ENCODE measurements at places on chromosomes 13 and 19.
A peak's percentile ranks its signal among the peaks of the same experiment; 100 is the strongest.

DNA sequence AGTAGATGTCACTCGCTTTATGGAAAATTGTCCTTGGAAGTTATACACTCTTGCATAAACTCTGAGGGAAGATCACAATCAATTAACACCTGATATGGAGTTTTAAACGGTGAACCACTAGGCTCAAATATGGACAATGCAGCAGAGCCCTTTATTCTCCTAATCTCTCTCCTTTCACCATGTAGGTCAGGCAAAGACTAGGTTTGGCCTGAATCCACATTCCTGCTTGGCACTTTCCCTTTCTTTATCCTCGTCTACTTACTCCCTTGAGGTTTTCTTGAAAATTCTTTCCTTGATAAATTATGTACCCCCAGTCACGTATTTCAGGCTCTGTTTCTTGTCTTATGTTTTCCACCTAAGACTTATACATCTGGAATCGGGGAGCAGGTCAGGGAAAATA is 751.7 kb downstream of the DACH1 start:
- DNase-seq = no peak

DNA sequence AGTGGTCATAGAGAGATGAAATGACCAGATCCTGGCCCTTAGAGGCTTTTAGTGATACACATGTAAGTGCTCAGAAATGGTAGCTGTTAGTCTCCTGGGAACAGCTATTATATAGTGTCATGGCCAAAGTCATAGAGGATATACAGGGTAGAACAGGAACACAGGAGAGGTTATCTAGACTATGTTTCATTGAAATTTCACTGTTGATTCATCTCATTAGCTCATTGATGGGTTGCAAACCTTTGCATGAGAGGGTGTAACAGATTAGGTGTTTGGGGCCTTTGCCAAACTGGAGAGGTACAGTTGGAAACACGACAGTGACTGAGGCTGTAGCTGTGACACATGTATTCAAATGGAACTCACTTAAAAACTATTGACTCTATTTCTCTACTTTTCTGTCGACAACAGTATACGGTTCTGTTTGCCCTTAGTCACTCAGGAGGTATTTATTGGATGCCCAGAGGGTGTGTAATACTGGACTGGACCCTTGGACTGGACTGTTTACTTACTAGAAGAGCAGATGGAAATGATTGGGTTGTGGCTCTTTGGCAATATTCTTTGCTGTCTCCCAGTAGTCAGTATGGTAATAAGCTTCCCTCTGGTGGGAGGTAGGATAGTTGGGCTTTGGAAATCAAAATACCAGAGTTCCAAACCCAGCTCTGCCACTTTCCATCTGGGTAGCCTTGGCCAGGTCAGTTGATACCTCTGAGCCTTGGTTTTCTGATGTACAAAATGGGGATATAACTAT is 29.8 kb downstream of the ARHGAP35 start:
- no peak for DNase-seq

- no peak for DNase-seq
These were observed 474.2 kb upstream of the SLC10A2 start for GRCh38 chr13:103540382-103540765.

- DNase-seq = no peak
These were observed 369.2 kb downstream of the GPC5 start for GRCh38 chr13:91767651-91768050.

- DNase-seq = no peak
These were observed 4.6 kb downstream of the CBARP start for GRCh38 chr19:1233115-1233667.

DNA sequence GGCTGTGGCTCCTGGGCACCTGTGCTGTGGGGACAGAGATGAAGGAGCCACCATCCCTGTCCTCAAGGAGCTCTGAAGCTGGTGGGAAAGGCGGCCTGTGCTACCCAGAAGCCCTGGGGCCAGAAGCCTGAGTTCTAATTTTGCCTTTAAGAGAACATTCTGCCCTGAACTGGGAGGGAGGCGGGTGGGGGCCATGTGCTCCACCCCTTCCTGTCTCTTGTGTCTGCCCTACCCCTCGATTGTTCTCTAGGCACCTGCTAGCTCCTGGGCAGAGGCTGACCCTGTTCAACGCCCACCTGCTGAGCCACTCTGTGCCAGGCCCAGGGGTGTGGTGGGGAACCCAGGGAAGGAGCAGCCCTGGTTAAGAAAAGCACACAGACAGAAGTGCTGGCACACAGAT is 5.9 kb downstream of the TRAPPC6A start:
- DNase-seq = no peak

GRCh38 chr19:1384478-1385110 is 887 bp downstream of the NDUFS7 start:
- no peak for DNase-seq

GRCh38 chr13:20998649-20999415 is 62.6 kb downstream of the LATS2 start:
- DNase-seq = no peak

- no peak for DNase-seq
These were observed 5.3 kb upstream of the ACTN4 start for GRCh38 chr19:38642176-38642575.

- DNase-seq = no peak
These were observed 598.7 kb upstream of the KLF12 start for GRCh38 chr13:74732736-74733385.

GRCh38 chr13:41312176-41312500 is 1.1 kb downstream of the NAA16 start:
- DNase-seq = no peak

GRCh38 chr13:114140131-114140905 is 7.9 kb upstream of the RASA3 start:
- DNase-seq = peak; percentile 34

DNA sequence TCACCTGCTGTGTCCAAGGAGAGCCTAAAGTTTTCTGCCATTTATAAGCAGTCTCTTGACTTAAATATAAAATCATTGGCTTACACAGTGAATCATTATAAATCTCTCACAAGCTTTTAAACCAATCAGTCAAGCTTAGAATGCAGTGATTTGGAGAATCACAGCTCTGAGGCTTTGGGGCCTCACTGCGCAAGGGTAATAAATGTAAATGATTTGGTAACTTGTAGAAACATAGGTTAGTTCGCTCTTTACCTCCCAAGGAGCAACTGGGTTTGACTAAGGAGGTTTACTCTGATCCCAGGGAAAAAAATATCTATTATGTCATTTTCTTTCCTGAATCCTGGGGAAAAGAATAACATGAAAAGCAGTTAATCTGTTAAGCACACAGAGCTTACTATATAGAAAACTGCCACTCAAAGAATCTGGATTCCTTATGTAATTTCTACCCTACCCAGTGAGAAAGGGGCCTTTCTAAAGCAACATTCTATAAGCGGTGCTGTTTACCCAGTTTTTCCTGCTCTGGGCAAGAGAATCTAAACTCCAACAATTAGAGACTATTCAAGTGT is 128.2 kb downstream of the MZT1 start:
- no peak for DNase-seq

DNA sequence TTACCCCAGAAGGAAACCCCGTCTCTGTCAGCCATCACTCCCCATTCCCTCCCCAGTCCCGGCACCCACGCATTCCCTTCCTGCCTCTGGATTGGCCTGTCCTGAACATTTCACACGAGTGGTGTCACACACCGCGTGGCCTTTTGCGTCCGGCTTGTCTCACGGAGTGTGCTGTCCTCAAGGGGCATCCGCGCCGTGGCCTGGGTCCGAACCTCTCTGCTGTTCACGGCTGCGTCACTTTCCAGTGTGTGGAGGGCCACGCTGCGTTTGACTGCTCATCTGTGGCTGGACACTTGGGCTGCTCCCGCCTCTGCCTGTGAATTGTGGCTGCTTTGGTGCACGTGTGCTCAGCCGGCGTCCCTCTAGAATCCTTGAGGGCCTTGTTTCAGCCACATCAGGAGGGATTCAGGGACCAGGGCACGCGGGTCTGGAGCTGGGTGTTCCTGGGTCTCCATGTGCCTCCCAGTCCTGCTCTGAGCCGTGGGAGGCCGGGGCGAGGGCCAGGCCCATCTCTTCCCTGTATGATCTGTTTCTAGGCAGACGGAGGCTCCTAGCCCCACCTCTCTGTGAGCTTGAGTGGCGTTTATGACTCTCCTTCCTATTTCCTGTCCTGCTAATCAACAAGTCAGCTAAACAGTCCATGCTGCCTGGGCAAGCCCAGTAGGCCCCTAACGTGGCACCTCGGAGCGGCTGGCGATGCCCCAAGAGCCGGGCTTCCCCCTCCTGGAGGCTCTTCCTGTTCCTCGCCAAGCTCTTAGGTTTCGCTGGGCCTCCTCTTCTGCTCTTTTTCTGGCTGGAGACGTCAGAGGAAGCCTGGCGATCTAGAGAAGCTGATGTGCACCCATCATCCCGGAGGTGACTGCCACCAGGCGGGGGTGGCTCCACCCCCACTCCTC is 8.1 kb downstream of the STK11 start:
- DNase-seq = no peak

GRCh38 chr13:27264181-27264580 is 6.4 kb upstream of the RASL11A start:
- DNase-seq = no peak

DNA sequence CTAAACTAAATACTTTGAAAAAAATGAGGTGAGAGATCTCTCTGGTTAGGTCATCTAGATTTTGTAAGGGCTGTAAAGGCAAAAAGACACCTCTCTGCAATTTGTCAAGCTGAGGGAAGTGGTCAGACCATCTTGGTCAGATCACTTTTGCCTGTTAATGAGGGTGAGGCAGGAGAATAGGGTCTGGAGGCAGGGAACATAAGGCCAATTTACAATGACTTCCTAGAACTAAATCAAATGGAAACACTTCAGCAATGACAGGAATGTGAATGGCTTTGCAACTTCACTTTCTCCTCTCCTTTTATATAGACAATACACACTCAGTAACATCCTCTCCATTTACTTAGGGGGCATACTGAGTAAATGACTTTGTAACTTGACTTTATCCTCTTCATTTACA is 1653.4 kb downstream of the SLITRK5 start:
- DNase-seq = no peak

DNA sequence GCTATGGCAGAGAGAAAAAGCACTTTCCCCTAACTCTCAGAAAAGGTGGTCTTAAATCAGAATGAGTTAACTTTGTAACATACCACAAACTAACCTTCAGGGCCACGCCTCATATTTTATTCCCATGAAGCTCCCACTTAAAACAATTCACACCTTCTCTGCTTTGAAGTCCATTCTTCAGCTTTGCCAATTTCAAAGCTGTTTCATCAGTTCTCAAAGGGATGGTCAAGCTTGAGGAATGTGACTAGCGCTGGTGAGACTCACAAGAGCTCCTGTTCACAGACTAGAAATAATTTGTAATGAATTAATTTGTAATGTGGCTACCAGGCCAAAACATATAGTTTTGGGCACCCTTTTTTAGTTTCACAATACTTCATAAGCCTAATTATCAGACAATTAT is 68.2 kb downstream of the STK24 start:
- no peak for DNase-seq

GRCh38 chr19:51607920-51608562 is 22.2 kb downstream of the SIGLEC5 start:
- peak; percentile 17 for DNase-seq

- DNase-seq = no peak
These were observed 475.7 kb downstream of the UQCRFS1 start for GRCh38 chr19:28737021-28737895.

DNA sequence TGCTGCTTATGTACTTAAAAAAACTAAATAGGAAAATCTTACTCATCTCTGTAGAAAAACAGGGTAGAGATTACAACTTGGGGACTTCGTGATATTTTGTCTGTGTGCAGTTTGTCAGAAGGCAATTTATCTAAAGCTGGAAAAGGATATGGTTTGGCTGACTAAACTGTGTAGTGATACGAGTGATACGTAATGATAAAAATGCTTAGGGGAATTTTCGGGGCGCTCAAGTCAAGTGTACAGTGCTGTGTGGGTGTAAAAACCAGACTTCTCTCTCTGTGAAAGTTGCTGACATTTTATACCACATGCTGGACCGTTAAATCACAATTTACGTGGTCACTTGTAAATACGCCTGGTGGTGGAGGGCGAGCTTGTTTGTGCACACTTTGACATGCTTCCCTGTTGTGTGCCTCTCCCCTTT is 221.7 kb downstream of the KCNRG start:
- DNase-seq = no peak

- DNase-seq = no peak
These were observed 18.3 kb upstream of the CEBPA start for GRCh38 chr19:33320636-33321035.

DNA sequence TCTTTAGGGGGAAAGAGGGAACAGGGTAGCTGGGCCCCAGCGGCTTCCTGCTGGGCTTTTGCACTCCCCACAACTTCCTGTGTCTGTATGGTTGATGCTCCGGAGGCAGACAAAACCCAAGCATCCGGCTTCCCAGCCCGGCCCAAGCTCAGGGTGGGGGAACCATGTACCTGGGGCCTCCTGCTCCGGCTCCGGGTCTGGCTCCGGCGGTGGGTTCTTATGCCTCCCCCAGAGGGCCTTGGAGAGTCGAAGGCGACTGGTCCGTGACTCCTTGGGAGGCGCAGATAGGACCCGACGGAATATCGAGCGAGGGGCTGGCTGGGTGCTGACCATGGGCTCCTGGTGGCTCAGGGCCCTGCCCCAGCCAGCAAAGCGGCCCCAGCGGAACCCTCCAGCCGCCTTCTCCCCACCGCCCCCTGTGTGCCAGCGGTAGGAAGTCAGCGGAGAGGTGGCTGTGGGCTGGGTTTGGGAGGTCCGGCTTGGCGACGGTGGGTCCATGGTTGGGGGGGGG is 428 bp downstream of the RASAL3 start:
- DNase-seq = peak; percentile 66

DNA sequence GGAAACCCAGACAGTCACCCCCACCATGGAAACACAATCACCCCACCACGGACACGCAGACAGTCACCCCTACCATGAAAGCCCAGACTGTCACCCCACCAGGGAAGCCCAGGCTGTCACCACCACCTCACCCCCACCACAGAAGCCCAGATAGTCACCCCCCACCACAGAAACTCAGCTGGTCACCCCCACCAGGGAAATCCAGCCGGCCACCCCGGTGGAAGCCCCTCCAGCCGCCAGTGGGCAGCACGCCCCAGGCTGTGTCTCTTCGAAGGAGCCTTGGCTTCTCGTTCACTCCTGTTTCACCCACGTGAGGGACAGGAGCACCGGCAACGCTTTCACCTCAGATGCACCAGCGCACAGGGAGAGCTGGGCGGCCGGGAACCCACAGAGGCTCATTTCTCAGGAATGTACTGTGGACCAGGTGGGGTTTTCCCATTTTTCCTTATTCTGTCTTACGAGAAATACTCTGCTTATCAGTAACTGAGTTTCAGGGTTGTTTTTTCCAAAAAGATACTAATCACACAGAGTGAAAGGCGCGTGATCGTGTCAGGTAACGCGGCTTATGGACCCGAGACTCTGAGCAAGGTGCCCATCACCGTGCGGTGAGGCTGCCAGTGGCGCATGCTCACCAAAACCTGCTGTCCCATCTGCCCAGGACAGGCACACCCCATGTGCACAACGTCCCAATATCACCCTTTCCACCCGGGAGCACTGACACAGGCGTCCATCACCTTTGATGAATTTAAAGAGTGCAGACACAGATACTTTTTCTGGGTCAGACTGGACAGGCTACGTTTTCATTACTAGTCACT is 28.0 kb downstream of the CARS2 start:
- no peak for DNase-seq

GRCh38 chr13:71618159-71618558 is 248.8 kb downstream of the DACH1 start:
- no peak for DNase-seq

Measured in activated naive CD4-positive, alpha-beta T cell (primary cell).